ENCODE measurements at places on chromosomes 12 and 14.

DNA sequence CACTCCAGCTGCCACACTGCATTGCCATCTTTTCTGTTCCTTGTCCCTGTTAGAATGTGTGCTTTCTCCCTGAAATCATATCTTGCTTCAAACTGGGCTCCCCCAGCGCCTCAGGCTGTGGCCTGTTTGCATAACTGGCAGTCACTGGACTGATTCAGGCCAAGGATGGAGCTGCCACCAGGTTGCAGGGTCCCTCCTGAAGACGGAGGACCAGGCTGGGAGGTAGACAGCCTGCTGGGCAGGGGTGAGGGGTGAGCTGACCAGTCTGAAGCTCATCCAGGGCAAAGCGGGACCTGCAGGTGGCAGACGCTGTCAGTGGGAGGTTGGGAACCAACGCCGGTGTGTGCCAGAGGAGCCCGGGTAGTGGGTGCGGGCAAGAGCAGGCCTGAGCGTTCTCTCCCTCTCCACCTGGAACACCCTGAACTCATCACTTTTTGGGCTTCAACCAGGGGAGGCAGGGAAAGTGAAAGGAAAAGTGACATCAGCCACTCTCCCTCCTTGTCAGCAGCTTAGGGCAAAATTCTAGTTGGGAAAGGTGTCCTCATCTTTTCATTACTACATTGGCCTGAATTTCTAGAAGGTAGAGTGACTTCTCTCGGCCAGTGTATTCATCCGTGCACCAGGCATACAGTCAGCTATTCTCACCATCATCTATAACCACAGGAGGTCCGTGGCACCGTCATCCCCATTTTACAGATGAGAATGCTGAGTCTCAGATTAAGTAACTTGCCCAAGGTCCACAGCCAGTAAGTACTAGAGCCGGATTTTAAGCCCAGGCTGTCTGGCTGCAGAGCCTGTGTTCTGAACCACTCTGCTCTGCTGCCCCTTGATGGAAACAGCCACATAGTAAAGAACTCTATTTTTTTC, 219.1 kb downstream of the SLC41A2 start:
- no peak for DNase-seq

DNA sequence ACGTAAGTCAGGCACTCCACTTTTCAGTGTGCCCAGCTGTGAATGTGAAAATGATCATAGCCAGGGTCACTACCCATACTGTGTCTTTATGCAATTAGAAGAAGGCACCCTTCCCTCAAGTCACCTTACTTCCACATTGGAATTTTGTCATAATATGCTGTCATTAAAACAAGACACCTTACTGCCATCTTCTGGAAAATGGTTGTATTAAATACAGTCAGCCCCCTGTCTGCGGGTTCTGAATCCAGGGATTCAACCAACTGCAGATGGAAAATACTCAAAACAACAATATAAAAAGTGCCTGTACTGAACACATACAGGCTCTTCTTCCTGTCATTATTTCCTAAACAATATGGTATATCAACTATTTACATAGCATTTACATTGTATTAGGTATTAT, 70.2 kb upstream of the TBX5 start:
- DNase-seq = no peak

GRCh38 chr14:28673056-28673455, 93.5 kb upstream of the FOXG1 start:
- DNase-seq = no peak

GRCh38 chr14:55417955-55418354, 6.3 kb upstream of the ATG14 start:
- DNase-seq = no peak
